ENCODE measurements at places on chromosomes 6 and 20. TPM values are rescaled to one million over a fixed set of nuclear protein-coding genes. Genes with fewer than 3 reads are reported as not detected.
A peak's percentile ranks its signal among the peaks of the same experiment; 100 is the strongest.

DNA sequence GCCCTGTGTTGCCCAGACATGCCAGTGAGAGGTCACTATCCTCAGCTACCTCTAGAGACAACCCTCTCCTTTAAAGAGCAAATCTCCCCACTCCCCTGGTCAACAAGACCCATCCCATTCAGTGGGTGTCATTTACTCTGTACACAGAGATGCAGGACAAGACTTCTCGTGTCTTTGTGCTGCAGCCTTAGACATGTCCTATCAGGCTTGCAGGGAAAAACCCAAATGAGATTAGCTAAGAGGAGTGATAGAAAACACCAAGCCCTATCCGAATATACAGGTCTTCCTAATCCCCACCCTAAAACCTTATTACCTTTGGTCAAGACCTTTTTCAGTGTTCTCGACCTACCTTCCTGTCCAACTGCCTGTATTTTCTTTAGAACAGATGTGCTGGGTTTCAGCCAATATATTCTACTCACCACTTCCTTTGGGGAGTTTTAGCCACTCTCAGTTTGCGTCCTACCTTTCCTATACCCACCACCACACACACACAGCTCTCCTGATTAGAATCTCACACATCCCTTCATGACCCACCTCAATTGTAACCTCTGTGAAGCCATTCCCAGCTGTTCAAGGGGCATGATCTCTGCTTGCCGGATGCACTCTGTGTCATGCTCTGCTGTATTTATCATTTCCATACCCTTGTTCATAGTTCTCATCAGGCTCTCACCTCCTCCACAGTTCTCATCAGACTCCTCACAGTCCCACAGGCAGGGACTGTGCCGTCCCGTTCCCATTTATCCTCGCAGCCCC, 39.7 kb downstream of the TRAM2 start:
- no peak overlapping the region for H3K27ac ChIP-seq
- no peaks in the 10 kb centered on the region for H3K27me3 ChIP-seq
- no peak overlapping the region for H3K4me3 ChIP-seq

- peaks cover 2% of the 10 kb centered on the region for H3K4me1 ChIP-seq
- H3K27me3 ChIP-seq, result no peaks in the 10 kb centered on the region
- no peak overlapping the region for H3K4me3 ChIP-seq
- DNase-seq, result no peak
- no peak overlapping the region for H3K27ac ChIP-seq
Observed at GRCh38 chr20:51969191-51969590, 166.9 kb upstream of the SALL4 start.

- peak overlapping the region; percentile 86 for H3K27ac ChIP-seq
- no peaks in the 10 kb centered on the region for H3K27me3 ChIP-seq
- DNase-seq, result no peak
- H3K4me1 ChIP-seq, result peaks cover 14% of the 10 kb centered on the region
- peaks cover 8% of the 10 kb centered on the region for H3K36me3 ChIP-seq
Observed at GRCh38 chr6:111113336-111114086, 26.2 kb downstream of the SLC16A10 start.

DNA sequence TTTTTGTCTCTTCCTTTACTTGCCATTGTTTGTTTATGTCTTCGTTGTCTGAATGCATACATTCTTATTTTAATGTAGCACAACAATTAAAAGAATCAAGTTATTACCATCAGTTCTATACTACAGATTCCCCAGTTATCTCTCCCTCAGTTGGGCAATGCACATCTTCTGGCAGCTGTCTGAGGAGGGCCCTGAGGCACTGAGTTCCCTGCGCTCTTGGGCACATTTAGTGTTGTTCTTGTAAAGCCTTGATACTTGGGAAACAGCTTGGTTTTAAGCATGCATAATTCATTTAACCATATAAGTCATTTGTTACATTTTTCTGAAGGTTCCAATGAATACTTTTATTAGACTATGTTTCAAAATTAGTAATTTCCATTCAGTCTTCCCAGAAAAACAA, 117.9 kb downstream of the C6orf118 start:
- no peaks in the 10 kb centered on the region for H3K4me1 ChIP-seq
- DNase-seq, result no peak
- H3K27me3 ChIP-seq, result no peaks in the 10 kb centered on the region
- H3K4me3 ChIP-seq, result no peak overlapping the region
- H3K27ac ChIP-seq, result no peak overlapping the region
- H3K36me3 ChIP-seq, result no peaks in the 10 kb centered on the region

GRCh38 chr6:44572346-44572745, 184.8 kb downstream of the CDC5L start:
- no peak for DNase-seq
- H3K4me1 ChIP-seq, result no peaks in the 10 kb centered on the region
- peaks cover 6% of the 10 kb centered on the region for H3K27me3 ChIP-seq

DNA sequence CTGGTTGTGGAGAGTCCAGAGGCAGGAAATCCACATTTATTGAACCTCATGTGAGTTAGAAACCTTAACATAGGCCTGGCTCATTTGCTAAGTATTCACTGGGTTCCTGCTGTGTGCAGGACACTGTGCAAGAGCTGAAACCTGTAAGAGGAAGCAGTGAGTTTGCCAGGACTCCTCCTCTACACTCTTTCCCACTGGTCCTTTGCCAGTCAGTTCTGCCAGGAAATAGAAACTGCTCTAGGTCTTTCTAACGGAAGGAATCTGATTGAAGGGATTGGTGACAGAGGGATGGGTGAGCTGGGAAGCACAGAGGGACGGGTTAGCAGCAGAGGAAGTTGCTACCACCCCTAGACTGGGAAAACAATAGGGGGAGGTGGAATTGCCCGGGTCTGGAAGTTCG, 234.2 kb upstream of the ECI2 start:
- peaks cover 6% of the 10 kb centered on the region for H3K4me1 ChIP-seq
- no peaks in the 10 kb centered on the region for H3K36me3 ChIP-seq

MYCT1 gene
- 2.3 TPM for total RNA-seq

DPPA5 gene
- total RNA-seq, result not detected

FLRT3 gene
- total RNA-seq, result 98.6 TPM

Measured in mesothelial cell of epicardium (in vitro differentiated cells).